ENCODE measurements at places on chromosomes 7 and 10.

DNA sequence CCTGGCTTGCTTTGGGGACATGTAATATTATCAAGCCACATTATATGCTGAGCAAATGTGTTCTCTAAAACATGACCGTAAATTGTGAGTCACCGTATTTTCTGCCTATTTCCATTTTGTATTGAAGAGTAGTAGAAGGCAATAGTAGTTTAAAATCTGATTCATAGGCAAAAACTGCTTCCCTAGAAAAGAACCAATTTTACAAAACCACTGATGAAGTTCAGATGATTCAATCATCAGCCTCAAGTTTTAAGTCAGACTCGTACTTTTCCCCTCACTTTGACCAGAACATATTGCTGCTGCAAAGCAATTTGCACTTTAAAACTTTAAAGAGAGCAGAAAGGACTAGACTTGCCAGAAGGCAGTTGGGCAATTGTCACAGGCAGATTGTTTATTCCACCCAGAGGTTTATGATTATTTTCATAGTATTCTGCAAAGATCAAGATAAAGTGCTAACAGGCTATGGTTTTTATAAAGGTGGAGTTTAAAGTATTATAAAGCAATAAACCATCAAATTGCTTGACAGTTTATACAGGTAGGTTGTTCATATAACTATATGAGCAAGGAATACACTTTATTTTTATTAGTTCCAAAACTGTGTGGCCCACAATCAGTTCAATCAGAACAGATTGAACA lies 168.2 kb downstream of the ETV1 start:
- DNase-seq, result no peak

DNA sequence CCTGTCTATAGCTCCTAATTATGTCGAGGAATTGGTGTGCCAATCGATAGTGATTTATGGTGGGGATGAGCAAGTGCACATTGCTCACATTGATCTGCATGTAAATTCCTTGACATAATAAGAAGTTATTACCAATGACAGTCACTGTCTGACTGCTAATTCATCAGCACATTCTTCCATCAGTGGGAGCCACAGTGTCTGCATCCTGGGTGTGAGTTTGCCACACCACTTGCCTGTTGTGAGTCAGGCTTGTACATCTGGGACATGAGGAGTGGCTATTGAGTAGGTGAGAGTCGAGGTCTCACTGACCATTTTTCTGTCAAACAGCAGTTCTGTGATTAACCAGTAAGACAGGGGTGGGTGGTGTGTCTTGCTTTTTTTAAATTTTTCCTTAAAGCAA lies 263.4 kb downstream of the LRMDA start:
- no peak for DNase-seq

GRCh38 chr7:17985473-17986239 lies 42.0 kb downstream of the PRPS1L1 start:
- no peak for DNase-seq

DNA sequence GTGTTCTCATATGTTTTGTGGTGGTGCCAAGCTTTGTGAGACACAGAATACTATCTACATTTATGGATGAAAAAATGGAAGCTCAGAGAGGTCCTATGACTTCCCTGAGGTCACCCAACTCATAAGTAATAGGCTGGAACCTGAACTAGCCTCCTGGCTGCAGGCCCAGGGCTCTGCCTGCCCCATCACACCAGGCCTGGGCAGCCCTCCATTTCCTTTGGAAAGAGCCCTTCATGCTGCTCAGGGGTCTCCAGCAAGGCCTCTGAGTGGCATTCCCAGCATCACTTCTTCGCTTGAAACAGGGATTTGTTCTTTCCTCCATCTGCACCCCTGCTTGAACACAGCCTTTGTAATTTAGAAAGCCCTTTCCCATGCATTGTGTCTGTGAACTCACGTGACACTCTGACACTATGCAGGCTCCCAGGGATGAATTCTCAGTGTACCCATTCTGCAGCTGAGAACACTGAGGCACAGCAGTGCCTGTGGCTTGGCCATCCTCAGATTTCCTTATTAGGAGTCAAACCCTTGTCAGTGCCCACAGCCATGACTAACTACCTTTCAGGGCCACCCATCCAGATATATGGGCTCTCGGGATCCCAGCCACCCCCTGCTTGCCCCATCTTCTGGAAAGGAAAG lies 127.8 kb upstream of the PPIF start:
- no peak for DNase-seq

DNA sequence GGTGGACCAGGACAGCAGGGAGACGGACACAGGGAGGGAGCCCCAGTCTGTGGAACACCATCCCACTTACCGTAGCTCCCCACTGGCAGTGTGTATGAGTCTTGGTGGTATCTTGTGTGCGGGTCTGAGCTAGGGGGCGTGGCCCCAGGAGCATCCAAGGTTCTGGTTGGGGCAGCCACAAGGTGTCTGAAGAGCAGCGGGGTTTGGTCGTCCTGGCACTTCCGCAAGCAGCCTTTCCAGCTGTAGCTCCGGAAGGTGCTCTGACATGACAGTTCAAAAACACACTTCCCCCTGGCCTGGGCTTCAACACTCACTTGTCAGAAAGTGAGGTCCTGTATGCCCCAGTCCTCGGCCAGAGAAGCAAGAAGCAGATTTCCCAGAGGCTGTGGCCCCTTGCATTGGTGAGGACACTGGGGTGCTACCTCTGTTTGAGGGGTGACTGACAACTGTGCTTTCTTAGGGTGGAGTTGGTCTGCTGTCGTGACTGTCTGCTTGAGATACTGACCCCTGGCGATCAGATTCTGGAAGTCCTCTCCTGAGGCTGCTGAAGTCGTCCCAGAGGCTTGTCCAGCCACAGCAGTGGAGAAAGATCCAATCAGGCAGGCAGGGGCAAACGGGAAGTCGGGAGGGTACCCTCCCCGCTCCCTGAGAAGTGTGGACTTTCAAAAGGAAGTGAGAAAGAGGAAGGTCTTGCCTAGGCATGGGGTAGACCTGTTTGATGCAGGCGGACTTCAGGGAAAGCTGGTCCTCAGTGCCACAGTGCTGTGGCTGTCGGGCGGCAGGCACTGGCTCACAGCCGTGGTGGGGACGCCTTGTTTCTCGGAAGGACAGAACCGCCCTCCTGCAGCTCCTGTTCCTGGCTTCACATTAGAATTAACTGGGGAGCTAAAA lies 51.4 kb upstream of the PFKFB3 start:
- DNase-seq, result peak; percentile 97

- no peak for DNase-seq
Measured at GRCh38 chr10:69492091-69492745, 41.0 kb downstream of the TSPAN15 start.
